ENCODE measurements at places on chromosomes 3 and 15.

DNA sequence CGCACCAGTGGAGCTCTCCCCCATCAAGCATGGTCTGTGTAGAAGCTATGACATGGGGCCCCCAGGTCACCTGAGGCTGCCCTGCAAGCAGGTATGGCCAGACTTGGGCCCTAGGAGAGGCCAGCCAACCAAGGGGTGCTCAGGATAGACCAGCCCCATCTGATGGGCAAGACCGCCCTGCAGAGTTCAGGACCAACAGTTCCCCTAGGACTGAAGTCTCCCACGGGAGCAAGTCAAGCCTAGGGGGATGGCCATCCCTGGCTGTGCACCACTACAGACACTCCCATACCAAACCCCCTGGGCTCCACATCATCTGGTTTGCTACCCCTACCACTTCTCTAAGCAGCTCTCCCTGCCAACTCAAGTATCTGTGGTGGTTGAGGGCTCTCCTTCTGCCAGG lies 142.2 kb upstream of the MANF start:
- no peak for DNase-seq

DNA sequence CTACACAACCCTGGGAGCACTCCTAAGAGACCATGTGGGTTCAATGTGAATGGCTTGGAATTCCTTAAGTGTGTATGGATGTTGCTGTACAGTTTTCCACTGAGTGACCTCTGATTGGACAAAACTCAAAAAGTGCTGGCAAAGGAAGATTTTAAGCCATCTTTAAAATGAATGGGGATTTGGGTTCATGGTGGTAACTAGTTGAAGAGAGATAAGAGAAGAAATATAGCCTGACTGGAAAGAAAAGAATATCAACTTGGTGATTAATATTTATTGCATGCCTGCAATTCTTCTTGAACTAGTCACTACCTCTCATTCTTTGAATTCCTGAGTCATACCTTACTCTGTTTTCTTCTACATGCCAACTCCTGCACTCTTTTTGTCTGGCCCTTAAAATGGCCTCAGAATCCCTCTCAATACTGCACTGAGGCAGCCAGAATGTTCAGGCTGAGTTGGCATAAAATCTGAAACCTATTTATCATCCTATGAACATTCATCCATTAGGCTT lies 124.7 kb downstream of the RPL22L1 start:
- no peak for DNase-seq

GRCh38 chr3:142315083-142315482 lies 89.7 kb upstream of the GK5 start:
- DNase-seq: no peak

DNA sequence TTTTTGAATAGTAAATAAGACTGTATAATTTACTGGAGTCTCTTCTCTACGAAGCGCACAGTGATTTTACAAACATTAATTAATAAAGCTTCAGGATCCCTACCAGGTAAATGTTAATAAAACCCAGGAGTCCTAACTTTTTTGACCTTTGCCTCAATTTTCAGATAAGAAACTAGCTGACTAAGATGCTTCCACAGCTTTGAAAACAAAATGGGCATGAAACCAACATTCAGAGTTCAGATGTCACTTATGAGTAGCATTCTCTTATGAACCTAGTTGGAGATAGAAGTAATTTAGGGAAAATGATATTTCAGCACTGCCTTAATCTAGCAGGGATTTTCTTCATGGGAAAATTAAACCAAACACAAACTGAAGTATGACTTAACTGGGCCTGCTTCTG lies 13.0 kb upstream of the FHIT start:
- no peak for DNase-seq

GRCh38 chr3:184559336-184559735 lies 2.2 kb upstream of the EPHB3 start:
- no peak for DNase-seq

DNA sequence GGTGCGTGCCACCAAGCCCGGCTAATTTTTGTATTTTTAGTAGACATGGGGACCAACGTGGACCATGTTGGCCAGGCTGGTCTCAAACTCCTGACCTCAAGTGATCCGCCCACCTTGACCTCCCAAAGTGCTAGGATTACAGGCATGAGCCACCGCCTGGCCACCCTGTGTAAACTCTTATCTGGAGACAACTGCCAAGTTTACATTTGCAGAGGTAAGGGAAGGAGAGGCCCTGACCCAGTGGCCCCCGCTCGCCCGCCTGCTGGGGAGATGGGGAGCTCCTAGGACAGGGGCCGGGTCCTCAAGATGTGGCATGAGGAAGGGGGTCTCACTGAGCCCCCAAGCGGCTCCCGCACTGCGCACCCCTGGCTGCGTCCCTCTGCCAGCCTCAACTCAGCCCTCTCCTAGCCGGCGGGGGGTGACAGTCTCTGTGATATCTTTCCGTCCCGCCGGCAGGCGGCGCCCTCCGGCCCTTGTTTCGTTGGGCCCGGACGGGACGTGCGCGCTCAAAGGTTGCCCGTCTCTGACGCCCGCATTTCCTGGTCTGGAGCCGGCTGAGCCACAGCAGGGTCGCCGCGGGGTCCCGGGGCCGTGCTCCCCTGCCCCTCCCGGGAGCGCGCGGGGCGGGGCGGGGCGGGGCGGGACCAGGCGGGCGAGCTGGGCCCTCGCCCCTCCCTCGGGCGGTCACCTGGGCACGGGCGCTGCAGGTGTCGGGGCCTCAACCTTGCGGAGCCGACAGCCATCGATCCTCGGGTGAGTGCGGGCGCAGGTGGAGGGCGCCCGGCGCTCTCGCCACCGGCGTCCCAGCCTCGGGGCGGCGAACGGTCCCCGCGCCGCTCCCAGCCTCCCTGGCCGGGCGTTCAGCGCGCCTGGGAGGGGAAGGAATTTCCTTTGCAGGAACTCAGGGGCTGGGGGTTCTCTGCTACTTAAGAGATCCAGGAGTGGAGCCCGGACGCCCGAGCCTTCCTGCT lies at the start of gene GPR160:
Gene GPR160, plus strand, starts transcription at position 533 of the 971 bp plus-strand sequence. CDS start 45,978 bp downstream, outside the sequence.
- DNase-seq: peak; percentile 84

DNA sequence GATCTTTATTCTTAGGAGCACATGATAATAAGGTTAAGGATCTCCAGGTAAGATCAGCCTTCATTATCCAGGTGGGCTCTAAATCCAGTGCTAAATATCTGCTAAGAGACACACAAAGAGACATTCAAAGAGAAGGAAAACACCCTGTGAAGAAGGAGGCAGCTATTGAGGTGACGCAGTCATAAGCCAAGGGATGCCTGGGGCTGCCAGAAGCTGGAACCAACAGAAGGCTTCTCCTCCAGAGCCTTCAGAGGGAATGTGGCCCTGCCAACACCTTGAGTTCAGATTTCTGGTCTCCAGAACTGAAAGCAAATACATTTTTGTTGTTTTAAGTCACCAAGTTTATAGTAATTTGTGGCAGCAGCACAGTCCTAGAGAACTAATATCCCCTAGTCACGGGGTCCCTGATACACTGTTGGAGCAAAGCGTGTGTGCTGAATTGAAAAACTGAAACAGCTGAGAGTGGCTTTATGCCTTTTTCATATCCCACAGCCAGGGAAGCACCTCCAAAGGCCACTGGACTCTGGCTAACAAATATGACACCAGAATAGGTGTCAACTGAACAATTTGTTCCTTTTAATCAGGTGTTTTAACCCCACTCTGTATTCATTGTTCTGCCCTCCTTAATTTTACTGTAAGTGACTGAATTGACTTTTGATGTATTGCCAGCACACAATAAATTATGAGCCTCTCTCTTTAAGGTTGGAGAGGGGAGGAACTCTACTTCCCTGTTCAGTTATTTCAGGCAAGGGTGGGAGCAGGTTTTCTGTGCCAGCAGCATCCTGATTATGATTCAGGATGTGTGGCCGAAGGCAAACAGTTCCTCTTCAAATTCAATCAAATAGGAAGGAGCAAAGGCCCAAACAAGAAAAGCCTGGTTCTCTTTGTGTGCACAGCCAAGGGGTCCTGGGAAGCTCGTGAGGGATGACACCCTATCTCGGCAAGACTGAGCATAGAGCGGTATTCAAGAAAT lies 151.8 kb upstream of the HES1 start:
- no peak for DNase-seq

DNA sequence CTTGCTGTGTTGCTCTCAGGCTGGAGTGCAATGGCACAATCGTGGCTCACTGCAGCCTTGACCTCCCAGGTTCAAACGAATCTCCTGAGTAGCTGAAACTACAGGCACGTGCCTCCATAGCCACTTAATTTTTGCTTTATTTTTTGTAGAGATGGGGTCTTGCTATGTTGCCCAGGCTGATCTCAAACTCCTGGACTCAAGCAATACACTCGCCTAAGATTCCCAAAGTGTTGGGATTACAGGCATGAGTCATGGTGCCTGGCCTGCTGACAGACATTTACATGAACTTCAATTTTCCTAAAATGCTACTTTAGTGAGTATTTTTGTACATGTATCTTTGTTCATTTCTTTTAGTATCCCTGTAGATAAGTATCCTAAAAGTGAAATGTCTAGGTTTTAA lies 132.3 kb downstream of the SUCLG2 start:
- no peak for DNase-seq

DNA sequence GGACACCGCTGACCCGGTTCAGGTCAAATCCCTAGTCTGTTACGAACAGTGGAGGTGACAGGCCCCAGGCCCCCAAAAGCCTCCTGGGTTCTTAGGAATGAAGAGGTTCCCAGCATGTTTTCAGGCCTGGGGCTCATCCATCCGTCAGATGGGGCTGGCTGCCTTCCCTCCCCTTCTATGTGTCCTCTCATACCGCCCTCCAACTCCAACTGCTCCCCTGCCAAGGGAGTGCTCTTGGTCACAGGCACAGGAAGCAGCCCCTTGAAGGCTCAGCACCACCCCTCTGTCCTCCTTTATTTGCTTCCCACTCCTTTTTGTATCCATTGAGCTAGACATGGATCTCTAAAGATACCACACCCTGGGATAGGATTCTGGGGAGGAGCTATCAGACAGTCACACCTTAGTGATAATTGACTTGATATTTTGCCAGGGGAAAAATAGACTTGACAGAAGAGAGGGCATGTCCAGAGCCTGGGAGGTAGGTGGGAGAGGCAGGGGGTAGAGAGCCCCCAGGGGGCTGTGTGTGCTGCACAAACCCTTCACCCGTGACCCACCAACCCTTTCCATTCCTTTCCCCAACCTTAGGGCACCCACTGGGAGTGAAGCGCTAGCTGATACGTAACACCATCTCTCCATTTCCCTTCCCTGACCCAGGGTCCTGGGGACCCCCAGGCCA lies 10.7 kb upstream of the CSPG4 start:
- DNase-seq: no peak

- no peak for DNase-seq
Observed at GRCh38 chr3:3821777-3822176, 22.5 kb downstream of the LRRN1 start.

DNA sequence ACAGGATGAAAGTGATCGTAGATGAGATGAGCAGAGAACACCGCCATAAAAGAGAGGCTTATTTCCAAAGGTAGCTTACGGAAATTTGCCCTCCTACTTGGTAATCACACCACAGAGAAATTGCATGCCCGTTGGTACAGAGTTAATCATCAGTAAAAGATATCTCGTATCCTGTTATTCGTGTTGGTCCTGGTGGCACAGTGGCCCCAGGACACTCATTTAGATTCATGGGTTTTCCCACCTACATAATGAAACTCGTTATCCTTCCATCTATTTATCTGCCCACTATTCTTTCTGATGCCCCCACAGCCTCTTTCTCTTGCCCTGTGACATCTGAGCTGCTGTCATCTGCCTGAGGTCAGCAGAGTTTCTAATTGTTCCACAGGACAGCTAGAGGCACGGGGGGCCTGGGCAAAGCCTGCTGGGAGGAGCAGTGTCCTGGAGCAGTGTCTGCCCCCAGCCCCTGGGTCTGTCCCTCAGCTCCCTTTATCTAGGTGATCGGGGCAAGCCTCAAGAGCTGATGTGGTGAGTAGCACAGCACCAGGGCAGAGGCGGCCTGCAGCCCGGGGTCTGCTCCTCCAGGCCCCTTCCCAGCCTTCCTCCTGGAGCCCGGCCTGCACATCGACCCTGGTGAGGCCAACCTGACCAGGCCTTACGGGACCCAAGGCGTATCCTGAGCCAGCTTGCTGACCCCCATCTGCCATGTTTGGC lies 42.2 kb downstream of the PXYLP1 start:
- DNase-seq: no peak

DNA sequence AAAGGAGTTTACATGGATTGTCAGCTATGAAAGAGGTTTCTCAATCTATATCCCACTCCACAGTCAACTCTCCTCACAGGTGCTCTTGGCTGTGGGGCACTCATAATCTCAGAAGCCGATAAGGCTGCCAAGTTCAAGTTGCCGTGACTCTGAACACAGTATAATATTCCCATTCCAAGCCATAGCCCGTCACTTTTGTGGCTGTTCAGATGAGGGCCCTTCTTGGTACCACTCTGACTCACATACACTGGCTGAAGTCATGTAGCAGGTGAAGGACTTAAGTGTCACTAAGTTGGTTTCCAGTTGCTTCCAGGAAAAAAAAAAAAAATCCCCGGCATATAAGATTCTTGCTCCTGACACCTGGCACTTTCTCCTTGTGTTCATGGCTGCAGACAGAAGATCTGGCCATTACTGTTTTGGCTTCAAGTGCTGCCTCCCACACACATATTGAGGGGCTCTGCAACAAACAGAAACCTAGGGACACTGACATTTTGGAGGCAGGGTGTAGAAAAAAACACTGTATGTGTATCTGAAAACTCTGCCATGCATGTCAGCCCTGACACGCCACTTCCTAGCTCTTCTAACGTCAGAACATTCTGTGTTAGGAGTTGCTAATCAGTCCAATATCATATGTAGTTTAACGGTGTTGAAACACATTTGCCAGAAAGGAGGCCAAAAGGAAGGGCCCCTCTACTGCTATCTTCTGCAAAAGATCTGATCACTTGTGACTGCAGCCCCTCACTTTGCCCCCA lies 170.2 kb upstream of the ICE2 start:
- no peak for DNase-seq

GRCh38 chr3:30719536-30719935 lies 113.1 kb downstream of the TGFBR2 start:
- DNase-seq: no peak

- DNase-seq: no peak
Observed at GRCh38 chr3:105166893-105167292, 199.8 kb upstream of the ALCAM start.

DNA sequence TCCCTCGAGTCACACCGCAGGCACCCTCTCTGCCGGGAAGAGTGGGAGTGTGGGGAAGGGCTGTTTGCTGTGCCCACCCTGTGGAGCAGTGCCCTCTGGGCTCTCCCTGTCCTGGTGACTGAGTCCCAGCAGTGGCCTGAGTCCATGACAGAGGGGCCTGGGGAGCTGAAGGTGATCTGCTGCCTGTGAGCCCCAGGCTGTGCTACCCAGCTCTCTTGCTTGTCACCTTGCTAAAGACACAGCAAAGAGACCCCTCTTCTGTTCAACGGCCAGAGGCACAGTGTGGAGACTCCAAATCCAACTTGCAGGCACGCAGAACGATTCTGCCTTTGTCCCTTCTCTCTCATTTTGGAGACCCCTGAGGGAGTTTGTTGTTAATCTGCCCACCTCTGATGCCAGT lies 232.6 kb downstream of the OPA1 start:
- no peak for DNase-seq

DNA sequence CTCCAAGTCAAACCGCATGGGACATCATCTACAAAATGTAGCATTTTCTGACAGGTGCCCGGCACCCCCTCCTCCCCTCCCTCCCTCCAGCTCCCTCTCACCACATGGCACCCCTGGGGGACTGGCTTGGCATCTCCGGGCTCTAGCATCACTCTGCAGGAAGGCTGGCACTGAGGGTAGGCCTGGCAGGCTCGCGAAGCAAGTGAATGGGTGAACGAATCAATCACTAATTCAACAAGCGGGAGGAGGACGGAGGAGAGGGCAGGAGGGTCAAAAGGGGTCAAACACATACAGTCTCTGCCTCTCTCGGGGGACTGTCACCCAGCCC lies 155.7 kb downstream of the NUP210 start:
- no peak for DNase-seq
